CD4-positive, alpha-beta T cell treated with Interleukin-17A for 1 hour (primary cell): ENCODE measurements at places on chromosomes 4 and X.

DNA sequence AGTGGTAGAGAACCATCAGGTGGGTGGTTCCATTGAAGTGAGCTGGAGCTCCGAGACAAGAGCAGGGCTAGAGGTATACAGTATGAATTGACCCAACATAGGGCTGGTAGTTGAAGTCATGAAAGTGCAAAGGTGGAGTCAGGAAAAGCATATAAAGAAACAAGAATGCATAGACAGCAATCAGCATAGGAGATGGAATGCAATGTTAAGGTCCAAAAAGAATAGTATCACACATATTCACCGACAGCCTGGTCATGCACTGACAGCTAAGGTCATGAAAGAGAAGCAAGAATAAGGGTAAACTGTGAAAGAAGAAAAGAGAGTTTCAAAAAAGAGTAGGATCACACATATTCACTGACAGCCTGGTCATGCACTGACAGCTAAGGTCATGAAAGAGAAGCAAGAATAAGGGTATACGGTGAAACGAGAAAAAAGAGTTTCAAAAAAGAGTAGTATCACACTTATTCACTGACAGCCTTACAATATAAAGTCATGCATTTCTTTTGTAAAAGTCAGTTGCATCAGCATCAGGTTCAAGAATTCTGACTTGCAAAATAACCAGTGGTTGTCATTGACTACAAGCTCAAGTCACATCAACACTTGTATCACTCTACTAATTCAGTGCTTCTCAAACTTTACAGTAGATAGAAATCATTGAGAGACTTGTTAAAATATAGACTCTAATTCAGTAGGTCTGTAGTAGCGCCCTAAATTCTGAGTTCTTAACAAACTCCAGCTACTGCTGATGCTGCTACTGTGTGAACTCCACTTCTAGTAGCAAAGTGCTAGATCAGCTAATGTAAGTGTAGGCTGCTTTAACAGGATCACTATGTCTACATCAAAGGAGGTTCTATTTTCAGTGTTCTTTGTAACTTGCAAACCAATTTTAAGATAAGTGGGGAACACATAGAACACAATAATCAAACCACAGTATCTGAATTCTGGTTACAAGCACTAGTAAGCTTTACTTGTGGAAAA is 221.9 kb downstream of the PDGFC start:
- no peak for DNase-seq

DNA sequence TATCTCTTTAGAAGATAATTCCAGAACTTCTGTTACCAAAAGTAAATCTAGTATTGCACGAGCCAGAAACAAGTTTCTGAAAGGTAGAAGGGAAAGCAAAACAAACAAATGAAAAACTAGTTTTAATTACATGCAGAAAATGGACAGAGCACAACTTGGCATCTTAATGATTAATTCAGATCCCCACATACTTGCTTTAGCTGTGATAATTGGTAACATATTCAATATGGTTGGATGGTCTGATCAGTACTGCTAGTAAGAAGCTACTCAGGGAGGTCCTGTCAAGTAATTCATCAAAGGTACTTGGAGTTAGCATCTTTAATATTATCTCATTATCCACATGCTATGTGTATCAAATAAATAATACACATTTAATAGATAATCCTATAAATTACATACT is 204.3 kb downstream of the TRAM1L1 start:
- DNase-seq = no peak

DNA sequence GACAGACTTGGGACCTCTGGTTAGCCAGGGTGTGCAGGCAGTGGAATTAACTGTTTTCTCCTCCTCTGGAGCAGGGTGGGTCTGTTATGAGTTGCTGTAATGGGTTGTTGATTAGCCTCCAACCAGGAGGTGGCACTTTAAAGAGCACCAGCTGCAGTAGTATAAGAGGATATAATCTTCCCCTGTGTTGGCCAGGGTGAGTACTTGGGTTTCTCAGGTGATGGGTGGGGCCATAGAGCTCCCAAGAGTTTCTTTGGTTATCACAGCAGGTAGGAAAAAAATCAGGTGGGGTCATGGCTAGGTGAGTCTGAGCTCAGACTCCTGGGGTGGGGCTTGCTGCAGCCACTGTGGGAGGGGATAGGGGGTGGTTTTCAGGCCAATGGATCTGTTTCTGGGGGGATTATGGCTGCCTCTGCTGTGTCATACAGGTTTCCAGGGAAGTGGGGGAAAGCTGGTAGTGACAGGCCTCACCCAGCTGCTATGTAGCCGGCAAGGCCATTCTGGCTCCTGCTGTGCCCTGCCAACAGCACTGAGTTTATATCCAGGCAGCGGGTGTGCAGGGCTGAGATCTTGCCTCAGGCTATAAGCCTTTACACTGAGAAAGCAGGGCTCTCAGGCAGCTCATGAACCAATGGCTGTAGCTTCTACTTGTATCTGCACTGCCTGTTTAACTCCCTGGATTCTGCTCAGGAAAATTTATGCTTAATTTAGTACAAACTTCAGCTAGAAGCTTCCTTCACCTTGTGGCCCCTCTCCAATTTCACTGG is 70.1 kb downstream of the CCNG2 start:
- DNase-seq = no peak

DNA sequence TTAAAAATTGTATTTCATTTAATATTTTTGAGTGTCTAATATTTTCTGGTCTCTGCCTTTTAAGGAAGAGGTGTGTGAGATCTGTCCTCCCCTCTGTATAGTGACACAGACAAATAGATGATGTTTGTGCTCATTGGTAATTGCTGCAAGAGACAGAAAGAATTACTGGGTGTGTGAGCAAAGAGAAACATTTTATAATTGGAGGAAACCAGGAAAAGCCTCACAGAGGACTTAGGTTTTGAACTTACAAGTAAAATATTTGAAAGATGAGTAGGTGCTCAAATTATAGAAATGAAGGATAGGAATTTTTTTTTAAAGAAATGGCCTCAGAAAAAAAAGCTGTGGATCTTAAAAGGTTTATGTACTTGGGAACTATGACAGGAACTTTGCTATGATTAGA is 149.8 kb downstream of the SPCS3 start:
- no peak for DNase-seq

GRCh38 chr4:138835832-138836533 is 179.6 kb upstream of the NOCT start:
- DNase-seq = no peak

- no peak for DNase-seq
Observed at GRCh38 chr4:40918330-40918729, 168.6 kb downstream of the NSUN7 start.

DNA sequence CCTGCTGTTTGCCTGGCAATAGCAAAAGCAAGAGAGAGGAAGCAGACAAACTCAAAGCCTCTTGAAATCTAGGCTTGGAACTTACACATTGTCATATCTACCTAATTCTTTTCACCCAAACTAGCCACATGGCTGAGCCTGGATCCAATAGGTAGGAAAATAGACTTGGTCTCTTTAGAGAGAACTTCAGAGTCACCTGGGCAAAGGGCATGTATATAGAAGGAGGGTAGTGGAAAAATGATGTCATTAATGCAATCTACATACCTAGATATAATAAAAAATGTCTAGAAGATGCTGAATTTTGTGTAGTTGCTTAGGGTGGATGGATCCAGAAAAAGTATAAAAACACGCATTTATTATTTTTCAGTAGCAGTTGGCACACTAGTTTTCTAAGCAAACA is 237.0 kb upstream of the GEMIN8 start:
- DNase-seq = no peak

GRCh38 chr4:76302826-76303438 is 3.6 kb upstream of the STBD1 start:
- DNase-seq = no peak

DNA sequence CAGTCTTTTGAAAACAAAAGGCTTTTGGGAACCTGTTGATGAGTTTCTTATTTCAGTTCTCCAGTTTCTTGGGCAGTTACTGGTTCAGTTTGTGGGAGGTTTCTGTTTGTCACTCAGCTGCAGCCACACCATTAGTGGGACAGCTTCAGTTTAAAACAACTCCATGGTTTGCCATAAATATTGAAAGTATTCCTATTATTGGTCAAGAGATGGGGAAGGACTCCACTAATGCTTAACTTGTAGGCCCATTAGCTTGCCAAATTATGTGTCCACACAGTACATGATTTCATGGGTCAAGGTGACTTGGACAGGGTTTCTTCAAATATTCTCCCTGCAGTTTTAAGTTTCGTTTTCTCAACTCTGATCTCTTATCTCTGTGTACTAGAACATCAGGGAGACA is 15.5 kb upstream of the ASIC5 start:
- DNase-seq = no peak
